CD8-positive, alpha-beta memory T cell (primary cell): ENCODE measurements at places on chromosomes 12 and 14. TPM values are rescaled to one million over a fixed set of nuclear protein-coding genes. Genes with fewer than 3 reads are reported as not detected.

GRCh38 chr14:20179218-20179617 is 11.5 kb upstream of the OR11G2 start:
- no peak overlapping the region for H3K4me3 ChIP-seq
- no peak for DNase-seq
- H3K27ac ChIP-seq: peak overlapping the region; percentile 66
- H3K4me1 ChIP-seq: no peaks in the 10 kb centered on the region
- H3K36me3 ChIP-seq: no peaks in the 10 kb centered on the region
- no peaks in the 10 kb centered on the region for H3K27me3 ChIP-seq

CD163L1 gene
- not detected for polyA plus RNA-seq

KRT82 gene
- polyA plus RNA-seq: not detected

DNA sequence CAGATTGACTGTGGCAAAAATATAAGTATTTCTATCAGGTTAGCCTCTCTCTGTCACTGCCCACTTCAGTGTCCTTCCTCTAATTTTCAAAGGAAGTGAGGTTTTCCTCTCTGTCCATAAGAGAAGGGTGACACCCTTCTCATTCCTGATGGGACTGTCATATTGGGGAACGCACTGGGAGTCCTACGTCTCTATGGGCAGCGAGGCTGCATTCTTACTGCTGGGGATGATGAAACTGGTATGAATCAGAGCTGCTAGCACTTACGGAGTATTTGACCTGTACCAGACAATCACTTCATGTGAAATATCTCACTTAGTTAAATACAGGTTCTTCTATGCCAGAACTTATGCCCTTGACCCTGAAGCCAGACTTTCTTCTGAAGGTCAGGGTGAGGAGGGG is 436.3 kb downstream of the DPF3 start:
- H3K27me3 ChIP-seq: no peaks in the 10 kb centered on the region
- H3K4me1 ChIP-seq: peaks cover under 1% of the 10 kb centered on the region
- DNase-seq: no peak
- H3K4me3 ChIP-seq: no peak overlapping the region
- H3K27ac ChIP-seq: no peak overlapping the region

GRCh38 chr12:1758376-1758775 is 62.0 kb upstream of the LRTM2 start:
- H3K27me3 ChIP-seq: no peaks in the 10 kb centered on the region
- H3K27ac ChIP-seq: no peak overlapping the region
- no peaks in the 10 kb centered on the region for H3K4me1 ChIP-seq
- H3K36me3 ChIP-seq: peaks cover 16% of the 10 kb centered on the region

- no peaks in the 10 kb centered on the region for H3K4me1 ChIP-seq
- no peaks in the 10 kb centered on the region for H3K27me3 ChIP-seq
- no peak for DNase-seq
- H3K4me3 ChIP-seq: no peak overlapping the region
- no peaks in the 10 kb centered on the region for H3K36me3 ChIP-seq
Measured at GRCh38 chr12:52395761-52396434, 10.2 kb downstream of the KRT82 start.

TAS2R50 gene
- polyA plus RNA-seq: not detected

GRCh38 chr12:2646341-2646740 is 148.4 kb upstream of the FKBP4 start:
- H3K27ac ChIP-seq: no peak overlapping the region
- no peaks in the 10 kb centered on the region for H3K36me3 ChIP-seq
- no peak for DNase-seq
- H3K4me1 ChIP-seq: peaks cover 16% of the 10 kb centered on the region

GLT8D2 gene
- not detected for polyA plus RNA-seq

- no peaks in the 10 kb centered on the region for H3K27me3 ChIP-seq
- no peaks in the 10 kb centered on the region for H3K36me3 ChIP-seq
- peak; percentile 32 for DNase-seq
- no peak overlapping the region for H3K4me3 ChIP-seq
Measured at GRCh38 chr12:101670007-101670671, 27.3 kb upstream of the CHPT1 start.

CCDC175 gene
- not detected for polyA plus RNA-seq

DNA sequence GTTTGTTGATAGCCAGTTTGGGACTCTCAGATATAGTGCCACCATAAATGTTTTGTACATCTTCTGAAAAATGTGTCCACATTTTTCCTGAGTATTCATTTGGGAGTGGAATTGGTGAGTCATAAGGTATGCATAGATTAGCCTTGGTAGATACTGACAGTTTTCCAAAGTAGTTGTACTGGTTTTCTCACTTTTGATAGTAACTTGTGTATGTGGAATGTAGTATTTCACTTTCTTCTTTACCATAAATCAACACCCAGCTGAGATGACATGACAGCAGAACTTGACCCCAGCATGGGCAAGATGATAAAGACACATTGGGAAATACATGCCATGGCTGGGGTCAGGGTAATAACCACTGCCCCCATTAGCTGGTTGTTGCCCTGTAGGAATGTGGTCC is 5.4 kb downstream of the FBXW8 start:
- DNase-seq: no peak
- H3K4me1 ChIP-seq: peaks cover 42% of the 10 kb centered on the region
- no peaks in the 10 kb centered on the region for H3K27me3 ChIP-seq
- no peak overlapping the region for H3K27ac ChIP-seq
- no peak overlapping the region for H3K4me3 ChIP-seq

VIPAS39 gene
- 9.8 TPM for polyA plus RNA-seq
